ENCODE measurements at places on chromosomes 11 and 22. TPM values are rescaled to one million over a fixed set of nuclear protein-coding genes. Genes with fewer than 3 reads are reported as not detected.

Gene CYB5R2
- 10.6 TPM for total RNA-seq

DNA sequence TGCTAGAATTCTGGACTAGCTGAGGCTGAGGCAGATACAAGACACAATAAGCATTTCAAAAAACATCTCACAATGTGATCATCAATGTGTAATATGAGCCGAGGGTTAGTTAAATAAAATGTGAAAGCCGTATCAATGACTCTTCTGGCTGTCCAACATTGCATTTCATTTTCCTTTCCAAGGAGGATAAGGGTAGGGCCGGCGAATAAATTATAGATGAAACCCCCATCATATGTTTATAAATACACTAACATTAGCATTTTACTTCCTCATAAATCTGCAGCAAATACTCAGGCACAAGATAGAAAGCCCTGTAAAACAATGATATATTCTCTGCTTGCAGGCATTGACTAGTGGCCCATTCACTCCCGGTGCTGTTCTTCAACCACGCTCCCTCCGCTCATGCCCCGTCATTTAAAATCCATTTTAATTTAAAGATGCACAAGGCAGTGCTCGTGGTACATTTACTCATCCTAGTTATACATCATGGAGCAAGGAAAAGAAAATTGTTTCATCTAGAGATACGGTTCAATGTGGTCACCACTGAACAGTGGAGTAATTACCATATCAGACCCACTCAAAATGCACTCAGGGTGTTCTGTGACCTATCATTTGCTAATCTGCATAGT, 59.9 kb upstream of the RCN1 start:
- no peak for DNase-seq

- DNase-seq = no peak
Observed at GRCh38 chr11:79244241-79244772, 196.5 kb downstream of the TENM4 start.

- DNase-seq = no peak
Observed at GRCh38 chr22:25701056-25701780, 40.8 kb upstream of the MYO18B start.

GRCh38 chr22:38353142-38353629, 36.0 kb upstream of the CSNK1E start:
- peak; percentile 83 for DNase-seq

All from upper lobe of left lung (tissue), 6 donors.